LHCN-M2 (cell line): ENCODE measurements at places on chromosomes 4 and X. TPM values are rescaled to one million over a fixed set of nuclear protein-coding genes. Genes with fewer than 3 reads are reported as not detected.
A peak's percentile ranks its signal among the peaks of the same experiment; 100 is the strongest.

MAGEC3 gene
- 0.23 TPM in 1 of 2 replicates, not detected in the other for total RNA-seq

SMIM10 gene
- total RNA-seq, result 6.4 and 7.4 TPM in 2 replicates

GRCh38 chrX:32447640-32448039, 763.7 kb downstream of the DMD start:
- no peak for DNase-seq

BMX gene
- total RNA-seq, result not detected in 2 replicates

GRCh38 chr4:113482325-113482724, 279.2 kb downstream of the CAMK2D start:
- no peak for DNase-seq

DNA sequence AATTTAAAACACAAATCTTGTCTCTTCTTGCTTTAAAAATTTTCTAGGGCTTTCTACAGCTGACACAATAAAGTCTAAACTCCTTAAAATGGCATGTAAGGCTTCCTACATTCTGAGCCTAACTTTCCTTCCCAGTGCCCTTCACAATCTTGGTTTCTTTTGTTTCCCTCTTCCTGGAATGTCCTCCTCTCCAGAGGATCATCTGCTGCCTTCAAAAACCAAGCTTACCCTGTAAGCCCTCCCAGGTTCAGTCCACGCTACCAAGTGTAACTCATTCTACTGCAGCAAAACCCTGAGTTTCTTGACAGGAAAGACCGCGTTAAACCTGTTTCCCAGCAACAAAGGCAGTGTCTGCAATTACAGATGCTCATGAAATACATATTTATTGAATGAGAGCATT, 91.3 kb downstream of the SHISA3 start:
- no peak for DNase-seq

- DNase-seq, result no peak
Observed at GRCh38 chr4:144171697-144172096, 31.2 kb upstream of the GYPA start.

- peak; percentile 46 for DNase-seq
Observed at GRCh38 chr4:79241846-79242245, 84.0 kb downstream of the NAA11 start.
